ENCODE measurements at places on chromosomes 6 and 20. TPM values are rescaled to one million over a fixed set of nuclear protein-coding genes. Genes with fewer than 3 reads are reported as not detected.

Gene BMP7
- polyA plus RNA-seq: not detected

Gene HS3ST5
- polyA plus RNA-seq: not detected

Gene TDP2
- polyA plus RNA-seq: 18.2 TPM

Gene TRIM10
- polyA plus RNA-seq: not detected

Gene ATP9A
- 10.6 TPM for polyA plus RNA-seq

Gene CCM2L
- not detected for polyA plus RNA-seq

Gene SCRT2
- not detected for polyA plus RNA-seq

Gene ZBTB12
- 8.1 TPM for polyA plus RNA-seq

Gene SLC17A9
- polyA plus RNA-seq: 14.4 TPM

Gene REM1
- not detected for polyA plus RNA-seq

Gene NKX2-2
- not detected for polyA plus RNA-seq

Gene GUCA1A
- polyA plus RNA-seq: 0.34 TPM

Gene ZC2HC1B
- not detected for polyA plus RNA-seq

Gene ACSS1
- 1.0 TPM for polyA plus RNA-seq

Gene PNPLA1
- polyA plus RNA-seq: not detected

Gene CENPQ
- polyA plus RNA-seq: 3.7 TPM

Gene BCAS1
- polyA plus RNA-seq: not detected

Gene BCAS4
- polyA plus RNA-seq: 46.9 TPM

Gene COL10A1
- 0.70 TPM for polyA plus RNA-seq

Gene MOG
- polyA plus RNA-seq: not detected

Gene CCN6
- polyA plus RNA-seq: not detected

Gene TREM1
- polyA plus RNA-seq: not detected
